ENCODE measurements at places on chromosomes 4 and X.

GRCh38 chr4:47287735-47288134, 175.8 kb downstream of the COMMD8 start:
- DNase-seq, result no peak

DNA sequence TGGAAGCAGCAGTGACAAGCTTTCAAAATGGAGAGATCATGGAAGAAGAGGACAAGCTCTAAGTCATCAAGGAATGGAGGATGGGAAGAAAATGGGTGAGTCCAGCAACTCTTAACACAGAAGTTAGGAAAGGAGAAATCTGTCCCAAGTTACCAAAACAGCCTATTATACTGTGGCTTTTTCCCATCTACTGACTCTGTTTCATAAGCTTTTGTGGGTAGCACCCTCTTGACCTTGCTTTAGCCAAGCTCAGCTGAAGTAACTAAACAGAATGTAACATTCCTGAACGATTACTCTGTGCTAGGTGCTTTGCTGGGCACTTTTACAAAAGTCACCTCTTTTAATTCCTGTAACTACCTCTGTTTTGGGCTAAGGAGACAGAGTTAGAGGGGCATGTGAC, 54.9 kb downstream of the MAP7D2 start:
- no peak for DNase-seq

- no peak for DNase-seq
These were observed 18.7 kb upstream of the ZNF185 start for GRCh38 chrX:152878976-152879755.

- DNase-seq, result no peak
These were observed 4.1 kb downstream of the ABCB7 start for GRCh38 chrX:75151827-75152592.

Data from C1 segment of cervical spinal cord (tissue), 14 donors.